ENCODE measurements at places on chromosomes 6 and 20.

DNA sequence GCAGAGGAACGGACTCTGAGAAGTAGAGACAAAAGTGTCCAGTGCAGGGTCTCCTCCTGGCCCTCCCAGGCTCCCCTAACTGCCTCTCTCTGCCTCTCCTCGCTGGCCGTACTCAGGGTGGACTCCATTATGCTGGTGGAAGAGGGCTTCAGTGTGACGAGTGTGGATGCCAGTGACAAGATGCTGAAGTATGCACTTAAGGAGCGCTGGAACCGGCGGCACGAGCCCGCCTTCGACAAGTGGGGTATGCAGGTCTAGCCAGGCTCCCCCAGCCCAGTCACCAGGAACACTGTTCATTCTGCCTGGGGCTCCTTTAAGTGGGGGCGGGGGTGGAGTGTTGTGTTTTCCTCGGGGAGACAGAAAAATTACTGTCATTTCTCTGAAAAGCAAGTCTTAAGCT lies 1.5 kb downstream of the GNMT start:
- no peak for DNase-seq

DNA sequence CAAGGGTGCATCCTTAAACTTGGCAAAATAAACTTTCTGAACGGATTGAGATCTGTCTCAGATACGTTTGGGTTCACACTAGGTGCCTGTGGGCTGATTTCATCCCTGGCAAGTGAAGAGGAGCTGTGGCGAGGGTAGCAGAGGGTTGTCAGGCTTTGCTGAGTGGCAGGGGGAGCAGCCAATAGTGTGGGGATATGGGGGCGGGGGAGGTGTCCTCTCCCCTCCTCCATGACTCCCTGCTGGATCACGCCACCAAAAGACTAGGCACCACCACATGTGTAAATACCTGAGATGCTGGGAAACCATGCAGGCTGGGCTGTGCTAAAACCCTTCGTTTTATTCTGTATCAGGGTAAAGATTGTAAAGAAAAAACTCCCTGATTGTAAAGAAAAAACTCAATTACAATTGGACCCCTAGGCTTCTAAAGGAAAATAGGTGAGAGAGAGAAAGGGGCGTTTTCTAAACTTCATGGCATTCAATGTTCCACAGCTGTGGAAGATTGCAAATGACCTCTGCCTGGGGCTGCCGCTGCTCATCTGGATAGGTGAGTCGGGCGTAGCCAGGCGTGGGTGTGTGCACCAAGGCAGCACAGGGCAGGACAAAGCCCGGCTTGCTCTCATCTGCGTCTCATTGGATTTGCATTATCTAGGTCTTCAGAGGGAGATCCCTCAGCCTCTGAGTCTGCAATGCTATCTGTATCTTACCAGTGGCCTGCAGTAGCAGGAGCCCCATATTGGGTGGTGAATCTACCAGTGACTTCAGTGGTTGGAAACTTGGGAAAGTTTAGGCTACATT lies 26.9 kb upstream of the ADTRP start:
- no peak for DNase-seq

- DNase-seq: no peak
Measured at GRCh38 chr20:31916708-31917107, 35.1 kb downstream of the PDRG1 start.

DNA sequence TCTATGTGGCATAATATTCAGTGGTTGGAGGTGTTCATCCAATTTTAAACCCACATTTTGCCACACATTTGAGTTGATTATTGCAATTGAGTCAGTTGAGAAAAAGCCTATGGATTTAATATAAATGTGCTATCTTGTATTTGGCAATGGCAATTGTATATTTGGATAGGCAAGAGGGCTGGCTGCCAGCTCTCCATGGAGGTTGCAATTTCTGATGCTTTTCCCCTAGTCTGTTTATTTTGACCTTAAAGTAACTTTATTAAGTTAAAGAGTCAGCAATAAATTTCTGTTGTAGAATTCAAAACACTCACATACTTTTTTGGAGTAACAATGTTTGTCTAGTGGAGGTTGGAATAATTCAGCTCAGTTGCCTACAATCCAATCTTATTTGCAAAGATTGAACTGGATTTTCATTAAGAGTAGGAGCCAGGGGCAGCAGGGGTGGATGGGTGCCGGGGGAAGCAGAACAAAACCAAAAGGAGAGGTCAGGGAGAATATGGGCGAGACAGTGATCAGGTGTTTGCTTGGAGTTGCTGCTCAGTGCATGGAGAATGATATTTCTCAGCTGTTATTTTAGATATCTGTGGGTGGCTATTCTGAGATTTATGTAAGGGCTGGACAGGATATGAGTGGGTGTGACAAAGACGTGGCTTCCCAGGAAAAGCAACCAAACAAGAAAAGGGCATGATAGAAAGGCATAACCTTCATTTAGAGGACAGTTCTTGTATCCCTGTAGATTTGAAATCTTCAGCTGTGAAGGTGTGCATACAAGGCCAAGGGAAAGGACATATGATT lies 163.0 kb downstream of the HDGFL1 start:
- no peak for DNase-seq

- DNase-seq: no peak
Measured at GRCh38 chr20:61760731-61761130, 304.9 kb downstream of the TAF4 start.

DNA sequence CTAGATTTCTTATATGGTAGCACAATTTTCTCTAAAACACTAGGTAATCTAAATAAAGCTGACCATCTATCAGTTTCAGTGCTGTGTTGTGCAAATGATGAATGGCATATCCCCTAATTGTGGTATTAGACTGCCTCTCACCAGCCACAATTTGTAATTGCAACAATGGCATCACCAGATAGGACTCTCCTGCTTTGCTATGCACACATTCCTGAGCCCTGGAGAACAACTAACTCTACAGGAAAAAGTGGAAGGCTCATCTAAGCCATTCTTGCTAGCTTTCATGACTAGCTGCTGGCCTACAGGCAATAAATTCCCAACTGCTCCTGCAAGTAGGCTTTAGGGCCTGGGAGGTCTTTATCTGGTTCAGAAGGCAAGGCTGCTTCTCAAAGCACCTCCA lies 974.1 kb downstream of the EYS start:
- DNase-seq: no peak

DNA sequence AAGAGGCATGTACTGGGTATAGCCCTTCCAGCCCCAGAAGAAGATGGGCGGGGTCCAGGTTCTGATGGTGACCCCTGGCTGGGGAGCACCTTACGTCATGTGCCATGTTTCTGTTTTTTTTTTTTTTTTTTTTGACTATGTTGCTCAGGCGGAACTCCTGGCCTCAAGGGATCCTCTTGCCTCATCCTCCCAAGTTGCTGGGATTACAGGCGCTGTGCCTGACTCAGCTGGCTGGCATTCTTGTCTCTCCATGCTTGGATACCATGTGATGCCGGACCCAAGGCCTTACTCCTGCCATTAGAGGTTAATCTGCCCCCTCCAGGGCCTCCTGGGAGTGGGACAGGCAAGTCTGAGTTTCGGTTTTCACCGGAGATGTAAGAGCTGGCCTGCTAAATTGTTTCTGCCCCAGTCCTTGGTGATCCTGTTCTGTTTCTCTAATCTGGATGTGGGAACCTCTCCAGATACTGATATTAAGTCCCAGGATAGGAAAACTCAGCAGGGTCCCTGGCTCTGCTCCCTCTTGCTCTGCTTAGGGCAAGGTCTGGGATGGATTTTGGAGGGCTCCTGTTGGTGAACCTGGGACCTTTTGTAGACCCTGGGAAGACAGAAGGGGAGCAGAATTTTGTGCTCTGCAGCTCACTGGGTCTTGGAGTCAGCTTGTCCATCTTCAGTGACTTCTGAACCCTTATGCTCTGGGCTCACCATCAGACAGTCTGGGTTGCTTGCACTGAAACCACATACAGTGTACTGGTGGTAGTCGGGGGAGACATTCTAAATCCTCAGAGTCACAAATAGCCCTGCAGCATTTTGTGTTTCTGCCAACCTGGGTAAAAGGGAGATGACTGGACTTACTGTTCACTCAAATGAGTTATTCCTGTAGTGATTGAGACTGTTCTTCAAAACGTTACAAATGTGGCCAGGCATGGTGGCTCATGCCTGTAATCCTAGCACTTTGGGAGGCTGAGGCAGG lies 45.1 kb downstream of the PTK7 start:
- DNase-seq: peak; percentile 56

DNA sequence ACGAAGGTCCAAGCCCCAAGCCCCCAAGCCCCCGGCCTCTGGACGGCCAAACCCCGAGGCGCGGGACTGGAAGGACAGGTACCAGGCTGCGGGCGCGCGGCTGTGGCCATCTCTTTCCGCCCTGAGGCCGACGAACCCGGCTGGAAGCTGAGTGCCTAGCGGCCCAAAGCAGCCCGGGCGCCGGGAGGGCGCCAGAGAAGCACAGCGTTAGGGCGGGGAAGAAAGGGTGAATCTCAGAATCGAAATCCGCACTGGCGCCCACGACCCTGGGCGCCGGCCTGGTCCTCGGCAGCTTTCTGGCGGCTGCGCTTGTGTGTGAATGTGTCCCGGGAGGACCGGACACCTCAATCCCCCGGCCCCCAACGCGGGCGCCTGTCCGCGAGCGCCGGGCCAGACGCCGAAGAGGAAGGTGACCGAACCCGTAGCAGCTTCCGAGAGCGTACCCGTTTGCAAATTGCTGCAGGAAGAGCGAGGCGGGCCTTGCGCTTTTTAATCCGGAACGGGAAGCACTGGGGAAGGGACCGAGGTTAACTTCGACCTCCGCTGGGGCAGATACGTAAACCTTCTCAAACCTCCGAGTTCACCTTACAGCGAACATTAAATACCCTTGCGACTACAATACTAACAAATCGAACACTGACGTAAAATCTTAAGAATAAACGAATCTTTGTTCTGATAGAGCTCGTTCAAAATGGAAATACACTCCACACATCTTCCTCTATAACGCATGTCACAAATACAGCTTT lies 2.9 kb downstream of the NRN1 start:
- no peak for DNase-seq

DNA sequence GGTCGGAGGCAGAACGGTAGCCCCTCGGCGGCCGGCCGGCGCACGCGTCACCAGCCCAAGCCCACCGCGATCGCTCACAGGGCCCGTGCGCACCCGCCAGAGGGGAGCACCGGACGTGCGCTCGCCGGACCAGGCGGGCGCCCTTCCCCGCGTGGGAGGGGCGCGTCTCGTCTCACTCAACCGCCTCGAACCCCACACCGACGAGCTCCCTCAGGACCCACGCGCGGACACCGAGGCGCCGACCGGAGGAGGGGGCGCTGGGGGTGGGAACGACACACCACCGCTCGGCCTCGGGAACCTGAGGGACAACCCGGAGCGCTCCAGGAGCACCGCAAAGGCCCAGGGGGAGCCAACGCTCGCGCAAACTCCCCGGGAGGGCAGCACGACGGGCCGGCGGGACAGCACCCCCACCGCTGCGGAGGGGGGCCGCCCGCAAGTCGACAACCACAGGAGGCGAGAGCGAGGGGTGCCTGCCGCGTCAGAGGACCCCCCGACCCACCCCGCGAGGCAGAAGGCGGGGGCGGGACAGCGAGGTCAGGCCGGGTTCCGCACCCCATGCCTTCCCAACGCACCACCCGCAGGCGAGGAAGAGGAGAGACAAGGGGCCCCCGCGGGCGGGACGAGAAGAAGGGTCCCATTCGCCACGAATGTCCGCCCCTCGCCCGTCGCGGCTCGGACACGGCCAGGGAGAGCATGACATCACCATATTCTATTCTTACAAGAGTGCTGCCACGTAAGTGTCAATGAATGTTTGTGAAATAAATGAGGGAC lies 512.7 kb upstream of the ZNF337 start:
- no peak for DNase-seq

GRCh38 chr20:5504061-5504739 lies 187.4 kb upstream of the PROKR2 start:
- peak; percentile 77 for DNase-seq

GRCh38 chr6:138145402-138145801 lies 16.3 kb upstream of the ARFGEF3 start:
- no peak for DNase-seq

DNA sequence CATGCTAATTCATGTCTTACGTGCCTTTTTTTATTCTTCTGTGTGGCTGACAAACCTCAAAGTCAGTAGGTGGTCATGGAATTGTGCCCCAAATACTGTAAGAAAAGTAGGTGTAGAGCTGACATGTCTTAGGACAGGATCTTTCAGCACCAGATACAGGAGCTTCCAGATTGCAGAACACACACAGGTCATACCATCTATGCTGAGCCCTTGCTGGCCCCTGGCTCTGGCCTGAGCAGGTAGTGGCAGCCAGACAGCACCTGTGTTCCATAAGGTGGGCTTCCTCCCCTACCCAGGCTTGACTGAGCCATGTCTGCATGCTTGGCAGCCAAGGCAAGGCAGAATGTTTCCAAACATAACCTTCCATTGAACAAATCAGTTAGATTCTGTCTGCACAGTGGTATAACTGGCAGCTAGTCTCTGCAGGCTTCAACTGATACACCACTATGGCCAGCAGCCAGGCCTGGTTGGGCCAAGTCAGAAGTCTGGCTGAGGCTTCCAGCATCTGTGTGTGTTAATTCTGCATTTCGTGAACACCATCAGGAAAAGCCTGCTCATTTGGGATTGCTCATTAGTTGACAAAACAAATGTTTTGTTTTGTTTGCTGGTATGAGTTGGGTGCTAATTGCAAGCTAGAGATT lies 366.5 kb downstream of the FOXA2 start:
- DNase-seq: no peak

- no peak for DNase-seq
Measured at GRCh38 chr6:133456944-133457343, 215.8 kb downstream of the EYA4 start.

DNA sequence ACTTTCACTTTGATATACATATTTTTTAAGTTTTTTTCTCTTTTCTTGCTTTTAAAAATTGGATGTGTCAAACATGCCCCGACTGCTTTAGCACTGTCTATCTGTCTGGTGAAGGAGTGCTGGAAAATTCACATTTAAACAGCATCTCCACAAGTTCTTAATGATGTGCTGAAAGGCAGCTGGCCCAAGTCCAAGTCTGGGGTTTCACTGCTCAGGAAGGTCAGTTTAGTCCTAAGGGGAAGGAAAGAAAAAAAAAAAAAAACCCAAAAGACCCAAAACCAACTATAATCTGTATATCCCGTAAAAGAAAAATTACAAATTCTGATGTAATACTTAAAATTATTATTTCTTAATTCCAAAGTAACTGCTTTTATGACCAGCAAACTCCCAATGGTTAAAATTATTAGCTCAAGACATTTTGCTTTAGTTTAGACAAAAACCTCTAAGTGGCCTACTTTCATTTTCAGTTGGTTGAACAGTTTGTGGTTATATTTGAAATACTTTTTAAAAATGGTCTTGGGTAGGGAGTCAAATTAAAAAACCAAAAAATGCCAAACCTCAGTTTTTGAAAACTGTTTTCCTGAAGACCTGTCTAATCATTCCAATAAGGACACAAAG lies 79.5 kb upstream of the PREP start:
- DNase-seq: peak; percentile 68

GRCh38 chr20:61903575-61904340 lies 161.9 kb downstream of the TAF4 start:
- DNase-seq: no peak

DNA sequence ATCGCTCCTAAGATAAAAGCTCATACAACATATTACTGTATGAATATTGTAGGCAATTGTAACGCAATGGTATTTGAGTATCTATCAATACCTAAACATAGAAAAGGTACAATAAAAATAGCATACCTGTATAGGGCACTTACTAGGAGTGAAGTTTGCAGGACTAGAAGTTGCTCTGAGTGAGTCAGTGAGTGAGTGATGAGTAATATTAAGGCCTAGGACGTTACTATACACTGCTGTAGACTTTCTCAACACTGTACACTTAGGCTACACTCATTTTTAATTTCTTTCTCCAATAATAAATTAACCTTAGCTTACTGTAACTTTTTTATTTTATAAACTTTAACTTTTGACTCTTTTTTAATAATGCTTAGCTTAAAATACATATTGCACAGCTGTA lies 546.9 kb downstream of the HACE1 start:
- no peak for DNase-seq
